ENCODE measurements at places on chromosomes 7 and 10. TPM values are rescaled to one million over a fixed set of nuclear protein-coding genes. Genes with fewer than 3 reads are reported as not detected.

The PNLIPRP1 gene
- total RNA-seq, result not detected

The KCTD7 gene
- total RNA-seq, result 8.9 TPM

The STAM gene
- 25.0 TPM for total RNA-seq

The ZNF25 gene
- 7.9 TPM for total RNA-seq

The HHEX gene
- total RNA-seq, result 0.19 TPM

The VPS37D gene
- 0.40 TPM for total RNA-seq

The LIPN gene
- not detected for total RNA-seq

The FAM241B gene
- 9.4 TPM for total RNA-seq

The PNLIP gene
- not detected for total RNA-seq

The MTERF1 gene
- 20.9 TPM for total RNA-seq

The SPAM1 gene
- not detected for total RNA-seq

The MYOF gene
- total RNA-seq, result 23.8 TPM

The CHN2 gene
- total RNA-seq, result not detected

The STAG3 gene
- 23.7 TPM for total RNA-seq

The CPA2 gene
- total RNA-seq, result 0.14 TPM

The CTTNBP2 gene
- total RNA-seq, result not detected

The ATRNL1 gene
- total RNA-seq, result 0.26 TPM
